ENCODE measurements at places on chromosomes 12 and 14. TPM values are rescaled to one million over a fixed set of nuclear protein-coding genes. Genes with fewer than 3 reads are reported as not detected.
A peak's percentile ranks its signal among the peaks of the same experiment; 100 is the strongest.

DNA sequence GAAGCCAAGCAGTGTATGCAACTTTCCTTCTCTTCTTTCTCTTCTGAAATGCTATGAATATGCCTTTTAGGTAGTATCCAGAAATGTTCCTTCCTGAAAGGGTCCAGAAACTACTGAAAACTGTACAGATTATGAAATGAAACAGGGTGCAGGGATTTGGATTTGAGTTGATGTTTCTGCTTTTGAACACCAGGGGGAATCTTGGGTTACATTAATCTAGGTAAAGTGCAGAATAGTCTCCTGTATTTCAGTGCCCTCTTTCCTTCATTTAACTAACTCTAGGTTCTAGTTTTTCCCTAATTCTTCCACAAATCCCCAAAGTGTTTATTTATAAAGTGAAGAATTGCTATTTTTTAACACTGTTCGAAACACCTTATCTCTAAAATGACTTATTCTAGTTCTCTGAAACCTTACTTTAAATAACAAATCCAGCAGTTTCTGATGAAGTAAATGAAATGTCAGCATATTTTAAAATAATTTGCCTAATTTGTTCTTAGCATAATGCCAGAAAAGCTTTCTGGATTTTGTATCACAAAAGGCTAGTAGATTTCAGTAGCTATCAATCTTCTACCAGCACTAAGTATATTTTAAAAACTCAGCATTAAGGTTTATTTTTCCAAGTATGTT is 111.9 kb downstream of the LRRK2 start:
- DNase-seq: peak; percentile 42

GRCh38 chr12:67220065-67220464 is 49.1 kb upstream of the CAND1 start:
- no peak for DNase-seq

- DNase-seq: no peak
These were observed 41.2 kb upstream of the C12orf75 start for GRCh38 chr12:105289114-105289904.

- DNase-seq: no peak
These were observed 128.8 kb downstream of the ITPR2 start for GRCh38 chr12:26704214-26704613.

GRCh38 chr12:41940571-41940970 is 204.1 kb downstream of the GXYLT1 start:
- DNase-seq: no peak

DNA sequence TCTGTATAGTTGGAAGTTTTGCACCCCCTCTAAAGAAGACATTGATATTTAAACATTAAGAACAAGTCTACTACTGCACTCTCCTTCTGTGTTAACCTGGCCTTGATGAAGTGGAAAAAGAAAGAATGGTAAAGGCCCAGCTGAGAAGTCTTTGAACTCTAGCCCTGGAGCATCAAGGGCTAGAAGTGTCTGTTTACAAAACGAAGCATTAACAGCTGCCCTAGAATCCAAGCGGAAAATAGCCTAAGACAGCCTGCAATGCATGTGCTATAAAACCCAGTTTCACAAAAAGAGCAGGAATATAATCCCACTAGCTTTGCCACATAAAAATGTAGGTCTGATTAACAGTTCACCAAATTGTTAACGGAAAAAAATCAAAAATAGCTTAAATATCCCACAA is 60.5 kb downstream of the NUMB start:
- peak; percentile 77 for DNase-seq

Gene ERP29
- total RNA-seq: 131 TPM

DNA sequence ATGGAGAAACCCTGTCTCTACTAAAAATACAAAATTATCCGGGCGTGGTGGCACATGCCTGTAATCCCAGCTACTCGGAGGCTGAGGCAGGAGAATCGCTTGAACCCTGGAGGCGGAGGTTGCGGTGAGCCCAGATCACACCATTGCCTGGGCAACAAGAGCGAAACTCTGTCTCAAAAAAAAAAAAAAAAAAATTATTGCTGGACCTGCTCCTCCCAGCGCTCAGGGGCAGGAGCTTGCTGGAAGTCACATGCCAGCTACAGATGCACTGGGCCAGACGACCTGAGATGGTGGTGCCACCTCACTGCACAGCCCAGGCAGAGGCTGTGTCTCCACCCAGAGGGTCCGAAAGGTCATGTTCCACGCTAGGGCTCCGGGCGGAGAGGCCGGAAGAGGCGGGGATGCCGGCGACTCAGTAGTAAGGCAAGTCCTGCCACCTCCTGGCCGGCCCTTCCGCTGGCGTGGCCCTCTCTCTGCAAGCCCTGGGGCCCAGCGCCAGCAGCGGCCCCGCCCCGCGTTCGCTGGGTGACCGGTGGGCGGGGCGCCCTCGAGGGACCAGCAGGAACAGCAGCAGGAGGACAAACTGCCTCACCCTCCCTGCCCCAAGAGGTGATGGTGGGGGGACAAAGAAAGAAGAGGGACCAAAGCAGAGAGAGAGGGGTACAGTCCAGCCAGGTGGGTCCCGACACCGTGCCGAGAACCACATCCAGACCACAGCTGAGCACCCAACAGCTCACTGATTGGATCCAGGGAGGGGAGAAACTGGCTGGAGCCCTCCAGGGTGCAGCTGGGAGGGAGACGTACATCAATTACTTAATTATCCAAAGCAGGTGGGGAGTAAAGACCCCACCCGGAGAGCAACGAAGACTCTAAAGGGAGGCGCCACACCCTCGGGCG is 3.6 kb upstream of the RHOF start:
- peak; percentile 77 for DNase-seq

Gene TAS2R30
- 0.68 TPM for total RNA-seq

DNA sequence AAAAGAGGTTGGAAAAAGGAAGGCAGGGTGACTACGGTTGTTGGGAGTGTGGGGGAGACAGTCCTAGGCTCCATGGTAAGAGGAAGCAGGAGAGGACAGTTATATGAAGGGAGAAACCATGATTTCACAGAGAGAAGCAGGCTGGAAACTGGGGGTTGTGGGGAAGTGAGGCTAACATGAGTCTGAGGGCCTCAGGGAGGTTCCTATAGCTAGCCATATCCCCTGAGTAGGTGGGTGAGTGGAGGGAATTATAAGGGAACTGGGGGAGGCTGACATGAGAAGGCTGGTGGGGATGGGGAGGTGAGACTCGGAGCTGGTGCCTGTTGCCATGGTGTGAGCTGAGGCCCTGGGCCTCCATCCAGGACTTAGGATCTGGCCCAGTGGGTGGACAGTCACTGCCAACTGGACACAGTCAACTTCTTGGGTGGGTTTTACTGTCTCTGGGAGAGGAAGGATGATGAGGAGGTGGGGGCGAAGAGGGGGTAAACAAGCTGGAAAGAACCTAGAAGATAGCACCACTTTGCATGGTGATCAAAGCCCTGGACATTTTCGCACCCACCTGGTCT is 1.4 kb downstream of the RNASE13 start:
- DNase-seq: no peak

Gene CINP
- 70.8 TPM for total RNA-seq

DNA sequence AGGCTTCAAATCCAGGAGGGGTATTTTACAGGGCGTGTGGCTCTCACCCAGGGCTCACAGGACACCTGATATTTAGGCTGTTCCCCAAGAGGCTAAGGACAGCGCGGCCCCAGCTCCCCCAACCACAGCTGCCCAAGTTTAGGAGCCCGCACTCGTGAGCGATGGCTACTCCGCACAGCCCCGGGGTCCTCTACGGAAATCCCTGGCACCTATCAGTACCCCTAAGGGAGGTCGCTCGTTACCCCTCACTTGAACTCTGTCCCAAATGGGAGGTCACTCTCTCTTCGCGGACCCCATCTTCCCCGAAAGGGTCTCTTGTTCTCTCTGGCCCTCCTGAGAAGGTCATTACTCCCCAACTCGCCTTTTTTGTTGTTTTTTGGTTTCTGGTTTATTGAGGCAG is 708 bp upstream of the P2RX4 start:
- DNase-seq: no peak

Gene DAO
- 22.1 TPM for total RNA-seq

DNA sequence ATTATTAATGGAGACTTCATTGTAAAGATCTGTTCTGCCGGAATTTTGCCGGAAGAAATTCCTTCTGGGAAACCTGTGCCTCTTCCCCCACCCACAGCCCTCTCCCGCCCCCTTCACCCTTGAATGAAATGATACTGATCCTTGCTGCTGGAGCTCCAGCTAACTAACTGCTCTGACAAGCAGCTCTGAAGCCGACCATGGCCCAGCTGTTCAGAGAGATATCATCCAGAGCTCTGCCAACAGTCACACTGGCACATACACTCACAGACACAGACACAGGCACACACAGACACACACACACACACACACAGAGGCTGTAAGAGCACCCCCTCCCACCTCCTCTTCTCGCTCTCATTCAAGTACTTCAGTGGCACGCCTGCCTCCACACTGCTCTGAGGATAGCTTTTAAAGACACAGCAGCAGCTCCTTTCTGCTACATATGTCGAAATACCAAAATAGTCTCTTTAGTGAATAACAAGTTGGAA is 88.6 kb downstream of the R3HDM2 start:
- DNase-seq: peak; percentile 59

Gene LIN7A
- not detected for total RNA-seq

Gene RIMKLB
- 0.37 TPM for total RNA-seq

DNA sequence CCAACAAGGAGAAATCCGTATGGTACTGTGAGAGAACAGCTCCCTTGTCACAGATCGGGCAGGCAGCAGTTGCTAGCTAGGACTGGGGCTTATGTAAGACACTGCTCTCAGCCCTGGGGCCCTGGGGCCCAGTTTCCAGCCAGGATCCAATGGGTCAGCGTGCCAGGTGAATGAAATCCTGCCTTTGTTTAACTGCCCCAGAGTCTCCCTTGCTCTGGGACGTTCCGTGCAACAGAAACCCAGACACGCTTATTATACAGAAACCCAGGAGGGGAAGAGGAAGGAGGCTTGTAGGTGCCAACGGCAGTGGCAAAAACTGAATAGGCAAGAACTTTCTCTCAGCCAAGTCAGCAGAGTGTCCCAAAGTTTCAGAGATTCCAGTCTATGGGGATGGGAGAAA is 110.6 kb downstream of the DIO2 start:
- peak; percentile 18 for DNase-seq

Data from G401 (cell line).